ENCODE measurements at places on chromosomes 7 and 10.

DNA sequence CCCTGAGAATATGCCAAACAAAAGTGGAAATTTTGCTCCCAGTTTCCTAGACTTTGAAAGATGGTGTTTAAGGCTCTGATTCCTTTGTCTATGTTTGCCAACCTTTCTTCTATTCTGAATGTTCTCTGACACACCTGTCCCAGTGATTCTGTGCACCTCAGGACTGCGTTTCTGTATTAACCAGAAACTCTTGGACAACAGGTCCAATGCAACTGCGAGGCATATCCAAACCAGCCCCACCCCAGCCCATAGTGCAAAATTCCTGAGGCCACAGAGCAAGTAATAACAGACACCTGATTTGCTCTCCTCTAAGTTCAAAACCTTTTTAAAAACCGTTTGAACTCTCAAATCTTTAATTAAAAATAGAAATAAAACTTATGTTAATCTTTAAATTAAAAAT is 37.0 kb upstream of the MSRB2 start:
- DNase-seq: no peak

DNA sequence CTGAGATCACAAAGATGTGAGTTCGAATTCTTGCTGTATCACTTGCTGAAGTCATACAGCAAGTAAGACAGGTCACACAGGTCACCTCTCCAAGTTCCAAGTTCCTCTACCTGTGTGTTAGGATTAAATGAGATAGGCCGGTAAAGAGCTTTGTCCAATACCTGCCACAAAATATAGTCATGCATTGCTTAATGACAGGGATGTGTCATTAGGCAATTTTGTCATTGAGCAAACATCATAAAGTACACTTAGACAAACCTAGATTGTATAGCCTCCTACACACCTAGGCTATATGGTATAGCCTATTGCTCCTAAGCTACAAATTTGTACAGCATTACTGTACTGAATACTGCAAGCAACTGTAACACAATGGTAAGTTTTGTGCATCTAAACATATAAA is 469.4 kb downstream of the KCNMA1 start:
- no peak for DNase-seq

DNA sequence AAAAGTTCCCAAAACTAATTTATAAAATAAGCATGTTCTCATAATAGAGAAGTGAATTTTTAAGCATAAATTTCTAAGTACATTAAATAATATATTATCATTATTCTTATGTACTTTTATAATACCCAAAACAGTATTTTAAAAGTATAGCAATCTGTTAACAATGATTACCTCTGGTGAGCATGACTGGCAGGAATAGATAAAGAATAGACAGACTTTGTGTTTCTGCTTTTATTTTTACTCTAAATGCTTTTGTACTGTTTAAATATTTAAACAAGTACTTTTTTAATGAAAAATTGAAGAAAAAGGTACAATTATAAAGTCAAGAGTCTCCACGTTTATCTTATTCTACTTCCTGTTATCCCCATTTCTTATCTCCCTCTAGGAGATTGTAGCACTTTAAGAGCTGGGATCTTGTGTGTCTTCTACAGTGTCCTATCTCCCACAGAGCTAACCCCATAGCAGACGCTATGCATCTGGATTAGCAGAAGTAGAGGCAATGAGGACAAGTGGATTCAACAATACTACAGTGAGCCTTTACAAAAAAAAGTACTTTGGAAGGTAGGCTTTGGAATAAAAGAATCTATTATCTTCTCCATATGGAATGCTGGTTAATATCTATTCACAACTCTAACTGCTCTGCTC is 42.9 kb downstream of the IDE start:
- DNase-seq: no peak

DNA sequence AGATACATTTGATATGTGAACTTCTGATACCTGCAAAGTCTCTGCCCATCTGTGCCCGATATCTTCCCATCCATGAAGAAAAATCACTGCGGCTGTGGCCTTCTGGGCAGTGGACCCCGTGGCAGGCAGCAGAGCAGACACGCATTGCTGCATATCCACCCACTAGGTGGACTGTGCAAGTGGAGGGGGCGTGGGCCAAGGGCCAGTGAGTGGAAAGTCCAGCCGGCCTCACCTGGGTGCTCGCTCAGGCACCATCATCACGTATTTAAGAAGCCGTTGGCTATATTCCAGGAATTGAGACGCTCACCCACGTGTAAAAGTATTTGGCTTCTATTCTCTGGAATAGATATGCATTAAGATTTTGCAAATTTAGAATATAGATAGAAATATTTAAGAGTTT is 30.8 kb upstream of the SLC13A1 start:
- DNase-seq: no peak

GRCh38 chr7:17236171-17236570 is 62.3 kb upstream of the AHR start:
- no peak for DNase-seq

- no peak for DNase-seq
Observed at GRCh38 chr7:5388905-5389433, 34.7 kb downstream of the TNRC18 start.

DNA sequence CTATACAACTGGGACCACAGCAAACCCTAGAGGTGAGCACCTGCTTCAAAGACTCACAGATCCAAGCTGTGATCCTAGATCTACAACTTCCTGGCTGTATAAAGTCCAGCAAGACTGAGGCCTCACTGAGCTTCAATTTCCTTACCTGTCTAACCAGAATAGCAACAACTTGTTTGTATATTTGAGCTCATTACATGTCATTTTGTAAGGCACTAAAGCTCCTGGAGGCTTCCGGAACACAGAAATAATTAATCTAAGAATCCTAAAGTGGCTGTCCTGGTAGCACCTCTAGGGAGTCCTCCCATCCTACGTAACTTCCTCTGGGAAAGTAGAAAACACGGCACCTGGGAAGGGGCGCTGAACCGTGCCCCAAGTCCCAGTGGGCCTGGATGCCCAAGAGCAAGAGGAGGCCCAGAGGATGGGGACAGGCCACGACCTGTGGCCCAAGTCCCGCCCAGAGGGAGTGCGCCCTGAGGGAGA is 39.4 kb downstream of the HK1 start:
- DNase-seq: no peak

DNA sequence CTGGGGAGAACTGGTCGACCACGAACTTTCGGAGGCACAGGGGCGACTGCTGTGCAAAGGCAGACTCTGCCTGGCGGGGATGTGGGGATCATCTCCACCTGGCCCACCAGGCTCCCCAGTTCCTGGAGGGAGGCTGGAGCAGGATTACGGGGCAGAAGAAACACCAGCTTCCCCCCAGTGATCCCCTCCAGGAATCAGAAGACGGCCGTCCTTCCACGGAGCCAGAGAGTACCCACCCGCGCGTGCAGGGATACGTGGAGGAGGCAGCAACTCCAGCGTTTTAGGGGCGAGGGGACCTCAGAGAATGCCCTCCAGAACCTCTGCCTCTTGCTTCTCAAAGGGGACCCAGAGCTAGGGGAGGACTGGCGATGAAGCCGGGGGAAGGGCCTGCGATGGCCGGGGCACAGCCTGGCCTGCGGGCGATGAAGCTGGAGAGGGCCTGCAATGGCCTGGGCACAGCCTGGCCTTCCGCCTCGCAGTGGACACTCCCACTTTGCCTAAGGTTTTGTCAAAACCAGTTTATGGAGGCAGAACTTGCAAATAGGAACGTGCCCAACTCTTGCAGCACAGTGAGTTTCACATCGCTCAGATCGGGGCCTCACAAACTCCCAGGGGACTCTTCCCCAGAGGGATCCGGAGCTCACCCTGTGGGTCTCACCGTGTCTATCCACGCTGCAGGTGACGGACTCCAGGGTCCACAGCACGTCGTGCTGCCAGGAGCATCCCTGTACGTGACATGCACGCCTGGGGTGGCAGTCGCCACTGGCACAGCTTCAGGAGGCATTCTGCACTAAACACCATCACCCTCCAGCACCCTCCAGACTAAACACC is 77.9 kb upstream of the PDGFA start:
- no peak for DNase-seq

DNA sequence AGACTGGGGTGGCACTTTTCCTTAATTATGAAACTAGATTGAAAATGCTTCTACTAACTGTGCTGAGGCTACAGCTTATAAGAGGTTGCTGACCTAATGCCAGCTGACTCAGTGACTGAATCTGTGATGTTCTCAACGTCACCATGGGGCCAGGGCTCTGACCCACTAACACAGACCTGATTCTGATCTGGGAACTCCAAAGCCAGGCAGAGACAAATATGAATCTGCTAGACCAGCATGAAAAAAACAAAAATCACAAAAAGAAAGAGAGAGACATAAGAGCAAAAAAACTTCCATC is 16.1 kb downstream of the USP6NL start:
- DNase-seq: no peak

DNA sequence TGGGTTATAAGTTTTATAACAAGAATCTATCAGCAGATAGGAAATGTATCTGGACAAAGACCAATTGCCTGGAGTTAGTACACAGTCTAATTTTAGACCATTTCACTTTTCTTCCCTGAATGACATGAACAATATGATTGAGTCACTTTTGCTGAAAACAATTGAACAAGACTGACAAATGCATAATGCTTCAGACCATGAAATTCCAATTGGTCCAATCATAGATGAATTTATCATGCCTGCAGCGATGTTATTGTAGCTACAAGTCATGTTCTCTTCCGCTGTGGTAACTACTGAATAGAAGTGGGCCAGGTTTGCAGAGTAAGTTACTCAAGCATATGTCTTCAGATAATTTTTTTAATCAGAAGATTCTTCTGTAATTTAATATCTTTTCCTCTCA is 73.4 kb downstream of the VSTM2A start:
- DNase-seq: no peak

All from activated CD8-positive, alpha-beta memory T cell treated with anti-CD3 and anti-CD28 coated beads for 24 hours (primary cell).